ENCODE measurements at places on chromosomes 5 and 9.

DNA sequence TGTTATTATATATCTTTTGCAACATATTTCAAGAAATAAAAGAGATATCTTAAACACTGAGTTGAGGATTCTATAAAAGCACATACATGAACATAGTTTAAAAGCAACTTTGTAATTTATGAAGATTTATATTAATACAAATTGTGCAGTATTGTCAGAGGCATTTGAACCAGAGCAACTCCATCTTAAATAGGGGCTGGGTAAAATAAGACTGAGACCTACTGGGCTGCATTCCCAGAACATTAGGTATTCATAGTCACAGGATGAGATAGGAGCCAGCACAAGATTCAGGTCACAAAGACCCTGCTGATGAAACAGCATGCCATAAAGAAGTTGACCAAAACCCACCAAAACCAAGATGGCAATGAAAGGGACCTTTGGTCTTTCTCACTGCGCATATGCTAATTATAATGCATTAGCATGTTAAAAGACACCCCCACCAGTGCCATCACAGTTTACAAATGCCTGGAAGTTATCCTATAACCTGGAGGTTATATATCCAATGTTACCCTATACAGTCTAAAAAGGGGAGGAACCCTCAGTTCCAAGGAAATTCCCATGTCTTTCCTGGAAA lies 320.2 kb downstream of the FAM170A start:
- no peak for DNase-seq

GRCh38 chr9:127323393-127323792 lies 58.8 kb downstream of the GARNL3 start:
- DNase-seq = no peak

DNA sequence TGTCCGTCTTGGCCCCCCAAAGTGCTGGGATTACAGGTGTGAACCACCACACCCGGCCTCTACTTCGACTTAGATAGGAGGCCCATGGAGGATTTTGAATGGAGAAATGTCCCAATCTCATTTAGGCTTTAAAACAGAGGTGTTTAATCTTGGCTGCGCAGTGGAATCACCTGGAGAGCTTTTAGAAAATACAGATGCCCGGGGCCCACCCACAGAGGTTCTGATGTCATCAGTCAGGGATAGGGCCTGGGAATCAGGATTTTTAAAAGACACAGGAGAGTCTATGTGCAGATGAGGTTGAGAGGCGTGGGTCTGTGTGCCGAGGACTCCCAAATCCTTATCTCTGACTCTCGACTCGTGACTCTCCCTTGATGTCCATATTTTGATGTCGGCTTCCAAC lies 124.0 kb upstream of the BOD1 start:
- no peak for DNase-seq

- DNase-seq = no peak
Observed at GRCh38 chr9:89442501-89442978, 55.4 kb downstream of the SEMA4D start.

DNA sequence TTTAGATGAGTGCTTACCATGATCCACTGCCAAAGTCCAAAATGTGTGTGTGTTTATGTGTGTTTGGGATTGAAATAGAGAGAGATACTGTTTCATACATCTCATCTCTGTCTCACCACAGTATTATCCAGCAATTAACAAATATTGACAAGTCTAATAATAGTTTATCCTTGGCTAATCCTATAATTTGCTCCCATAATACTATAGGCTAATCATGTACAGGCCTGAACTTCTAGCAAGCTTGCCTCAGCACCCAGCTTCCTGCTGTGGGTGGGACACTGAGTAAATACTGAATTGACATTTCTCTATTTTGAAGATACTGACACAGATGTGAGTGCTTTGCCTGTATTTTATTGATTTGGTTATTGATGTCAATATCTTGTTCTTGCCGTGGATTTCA lies 35.3 kb upstream of the KCNV2 start:
- no peak for DNase-seq

DNA sequence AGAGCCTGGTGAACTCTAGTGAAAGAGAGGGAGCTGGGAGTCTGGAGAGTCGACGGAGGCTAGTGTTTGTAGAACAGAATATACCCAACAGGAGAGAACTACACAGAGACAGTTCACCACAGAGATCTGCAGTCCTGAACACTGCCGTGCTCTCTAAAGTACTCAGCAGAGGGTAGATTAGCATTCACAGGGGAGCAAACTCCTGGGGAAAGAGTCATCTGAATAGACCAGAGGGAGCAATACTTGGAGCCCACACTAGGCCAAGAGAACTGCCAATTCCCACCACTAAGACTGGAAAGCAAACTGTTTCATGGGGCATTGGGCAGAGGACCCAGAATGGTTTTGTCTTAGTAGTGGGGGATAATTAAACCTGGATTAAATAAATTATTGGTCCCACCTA lies 235.6 kb downstream of the EDIL3 start:
- no peak for DNase-seq

DNA sequence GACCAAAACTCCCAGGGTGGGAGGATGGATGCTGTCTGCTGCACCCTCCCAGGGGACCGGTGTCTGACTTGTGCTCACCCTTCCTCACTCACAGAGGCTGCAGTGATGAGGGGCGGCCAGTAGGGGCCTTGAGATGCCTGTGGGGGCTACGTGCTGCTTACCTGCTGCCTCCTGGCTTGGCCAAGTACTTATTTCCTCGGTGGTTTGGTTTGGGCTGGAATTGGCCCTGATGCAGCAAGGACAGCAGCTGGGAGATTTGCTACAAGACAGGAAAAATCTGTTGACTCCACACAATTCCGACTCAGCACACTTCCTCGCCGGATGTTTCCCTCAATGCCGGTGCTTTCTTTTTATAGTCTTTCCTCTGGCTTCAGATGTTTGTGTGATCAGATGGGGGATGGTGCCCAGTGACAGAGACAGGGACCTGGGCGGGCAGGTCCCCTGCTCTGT lies 6.6 kb downstream of the PCDH12 start:
- DNase-seq = no peak

GRCh38 chr9:86942281-86943200 lies 4.8 kb downstream of the GAS1 start:
- no peak for DNase-seq

- DNase-seq = no peak
Observed at GRCh38 chr5:60703944-60704343, 4.0 kb upstream of the DEPDC1B start.

DNA sequence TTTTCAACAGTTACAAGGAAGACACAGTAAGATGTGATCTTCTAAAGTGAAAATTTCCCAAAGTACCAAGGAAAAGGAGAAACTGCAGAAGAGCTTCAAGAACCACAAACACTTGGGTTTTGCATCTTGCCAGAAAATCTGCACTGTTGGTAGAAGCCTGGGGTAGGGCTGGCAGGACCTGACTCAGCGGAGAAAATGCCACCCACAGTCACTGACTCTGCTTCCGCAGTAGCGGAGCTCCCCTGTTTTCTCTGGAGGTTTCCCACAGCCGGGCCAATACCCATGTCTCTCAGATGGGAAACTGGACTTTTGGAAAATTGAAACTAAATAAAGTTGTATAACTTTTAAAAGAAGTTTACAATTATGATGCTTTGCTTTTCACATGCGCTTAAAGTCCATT lies 104.2 kb downstream of the MEF2C start:
- no peak for DNase-seq

DNA sequence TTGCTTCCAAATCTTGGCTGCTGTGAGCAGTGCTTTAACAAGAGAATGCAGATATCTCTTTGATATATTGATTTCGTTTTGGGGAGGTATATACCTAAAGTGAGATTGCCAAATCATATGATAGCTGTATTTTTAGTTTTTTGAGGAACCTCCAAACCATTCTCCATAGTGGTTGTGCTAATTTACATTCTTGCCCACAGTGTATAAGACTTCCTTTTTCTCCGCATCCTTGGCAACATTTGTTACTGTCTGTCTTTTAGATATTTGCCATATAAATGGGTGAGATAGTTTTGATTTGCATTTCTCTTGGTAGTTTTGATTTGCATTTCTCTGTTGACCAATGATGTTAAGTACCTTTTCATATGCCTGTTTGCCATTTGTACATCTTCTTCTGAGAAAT lies 10.0 kb upstream of the PLK2 start:
- no peak for DNase-seq

DNA sequence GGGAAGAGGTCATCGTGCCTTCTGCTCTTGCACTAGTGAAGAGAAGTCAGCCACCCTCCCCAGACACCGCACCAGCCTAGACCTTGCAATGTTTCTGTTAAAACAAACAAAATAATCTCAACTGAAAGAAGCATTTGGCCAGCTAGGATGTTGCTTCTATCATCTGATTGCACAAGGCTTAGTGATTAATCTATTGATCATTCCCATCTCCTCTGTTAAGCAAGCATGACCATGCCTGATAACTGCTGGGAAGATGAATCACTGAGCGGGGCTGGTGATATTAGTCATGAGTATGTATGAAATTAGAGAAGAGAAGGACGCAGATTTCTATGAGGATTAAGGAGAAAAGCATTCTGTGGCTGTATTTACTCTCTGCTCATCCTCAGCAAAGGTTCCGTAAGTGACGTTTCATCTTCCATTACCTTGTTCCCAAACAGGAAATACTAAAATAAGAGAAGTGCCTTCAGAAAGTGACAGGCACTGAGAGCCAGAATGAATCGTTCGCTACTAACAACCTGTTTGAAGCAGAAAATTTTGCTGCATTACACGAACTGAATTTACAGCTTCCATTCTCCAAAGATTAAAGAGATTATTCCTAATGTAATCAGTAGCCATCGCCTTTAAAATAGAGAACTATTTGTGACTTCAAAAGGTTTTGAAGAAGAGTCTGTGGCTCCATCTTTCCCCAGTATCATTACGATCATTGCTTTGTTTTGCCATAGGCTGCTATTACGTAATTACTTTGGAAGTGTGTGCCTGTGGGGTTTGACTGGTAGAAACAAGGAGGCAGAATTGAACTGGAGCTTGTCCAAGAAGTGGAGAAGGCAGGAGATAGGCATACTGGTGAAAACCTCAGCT lies 219.1 kb downstream of the MED10 start:
- DNase-seq = no peak

GRCh38 chr5:57417971-57418370 lies 64.6 kb downstream of the ACTBL2 start:
- no peak for DNase-seq

GRCh38 chr5:68519143-68519542 lies 303.6 kb downstream of the PIK3R1 start:
- DNase-seq = no peak

GRCh38 chr9:129111528-129112151 lies 425 bp downstream of the PTPA start:
- no peak for DNase-seq

GRCh38 chr5:108587821-108588220 lies 159.9 kb upstream of the FER start:
- DNase-seq = no peak

DNA sequence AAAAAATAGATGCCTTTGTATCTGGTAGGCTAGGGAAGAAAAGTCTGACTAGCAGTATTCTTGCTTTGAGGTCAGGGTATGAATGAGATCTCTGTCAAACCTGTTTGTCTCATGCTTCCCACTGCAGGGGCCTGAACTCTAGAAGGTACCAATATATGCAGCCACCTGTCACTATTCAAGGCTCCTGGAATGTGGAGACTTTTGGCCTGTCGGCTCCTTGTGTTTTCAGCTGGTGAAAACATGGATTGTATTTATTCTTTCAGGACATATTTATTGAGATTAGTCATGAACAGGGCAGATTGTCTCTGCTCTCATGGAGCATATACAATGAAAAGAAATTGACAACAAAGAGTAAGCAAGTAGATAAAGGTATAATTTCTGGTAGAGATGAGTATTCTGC lies 255.8 kb downstream of the ARHGAP26 start:
- no peak for DNase-seq

DNA sequence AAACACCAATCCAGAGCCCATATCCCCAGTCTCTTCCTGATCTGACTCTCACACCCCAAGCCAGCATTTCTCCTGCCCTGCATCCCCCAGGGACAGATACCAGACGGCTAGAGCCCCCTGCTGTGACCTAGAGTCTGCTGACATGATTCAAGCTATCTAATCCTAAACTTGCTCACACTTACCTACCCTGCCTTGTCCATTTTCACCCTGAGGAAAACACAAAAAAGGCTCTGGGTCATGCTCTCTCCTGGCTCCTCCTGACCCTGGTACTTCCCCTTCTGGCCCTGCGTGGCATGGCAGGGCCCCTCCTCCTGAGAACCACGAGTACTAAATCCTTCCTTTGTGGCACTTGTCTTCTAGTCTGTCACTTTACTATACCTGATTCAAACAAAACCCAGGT lies 2.8 kb upstream of the ARRDC1 start:
- DNase-seq = no peak

DNA sequence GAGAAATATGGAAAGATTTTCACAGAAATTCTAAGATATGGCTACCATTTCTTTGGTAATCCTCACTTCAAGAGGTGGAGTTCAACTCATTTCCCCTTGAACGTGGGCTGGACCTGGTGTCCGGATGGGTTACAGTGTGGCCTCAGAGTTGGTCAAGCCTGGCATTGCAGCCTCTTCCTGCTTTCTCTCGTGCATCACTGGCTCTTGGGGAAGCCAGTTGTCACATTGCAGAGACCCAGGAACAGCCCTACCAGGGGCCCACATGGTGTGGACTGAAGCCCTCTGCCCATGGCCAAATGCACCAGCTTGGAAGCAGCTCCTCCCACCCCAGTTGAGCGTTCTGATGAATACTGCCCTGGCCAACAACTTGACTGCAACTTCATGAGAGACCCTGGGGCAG lies 47.7 kb upstream of the FCN1 start:
- DNase-seq = no peak

Measured in stimulated activated CD8-positive, alpha-beta memory T cell treated with anti-CD3 and anti-CD28 coated beads, Interleukin-7, amount 100 ng/mL, for 24 hours (primary cell).